Activated naive CD8-positive, alpha-beta T cell treated with anti-CD3 and anti-CD28 coated beads, Interleukin-2, amount 50 U/mL, for 24 hours (primary cell): ENCODE measurements at places on chromosomes 6 and 20.
A peak's percentile ranks its signal among the peaks of the same experiment; 100 is the strongest.

DNA sequence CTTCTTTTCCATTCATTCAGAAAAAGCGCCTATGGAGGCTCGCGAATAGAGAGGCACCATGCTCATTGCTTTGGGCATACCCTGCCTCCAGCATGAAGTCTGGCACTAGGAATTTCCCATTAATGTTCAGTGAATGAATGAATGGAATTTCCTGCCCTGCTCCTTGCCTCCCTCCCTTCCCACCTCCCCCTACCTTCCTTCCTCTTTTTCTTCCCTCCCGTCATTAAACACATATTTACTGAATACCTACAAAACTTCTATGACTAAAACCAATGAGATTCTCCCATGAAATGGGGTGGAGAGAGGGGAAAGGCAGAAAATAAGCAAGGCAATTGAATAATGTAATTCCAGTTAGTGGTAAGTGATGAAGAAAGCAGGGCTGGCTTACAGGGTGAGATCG lies 213.8 kb upstream of the AGPAT4 start:
- no peak for DNase-seq

DNA sequence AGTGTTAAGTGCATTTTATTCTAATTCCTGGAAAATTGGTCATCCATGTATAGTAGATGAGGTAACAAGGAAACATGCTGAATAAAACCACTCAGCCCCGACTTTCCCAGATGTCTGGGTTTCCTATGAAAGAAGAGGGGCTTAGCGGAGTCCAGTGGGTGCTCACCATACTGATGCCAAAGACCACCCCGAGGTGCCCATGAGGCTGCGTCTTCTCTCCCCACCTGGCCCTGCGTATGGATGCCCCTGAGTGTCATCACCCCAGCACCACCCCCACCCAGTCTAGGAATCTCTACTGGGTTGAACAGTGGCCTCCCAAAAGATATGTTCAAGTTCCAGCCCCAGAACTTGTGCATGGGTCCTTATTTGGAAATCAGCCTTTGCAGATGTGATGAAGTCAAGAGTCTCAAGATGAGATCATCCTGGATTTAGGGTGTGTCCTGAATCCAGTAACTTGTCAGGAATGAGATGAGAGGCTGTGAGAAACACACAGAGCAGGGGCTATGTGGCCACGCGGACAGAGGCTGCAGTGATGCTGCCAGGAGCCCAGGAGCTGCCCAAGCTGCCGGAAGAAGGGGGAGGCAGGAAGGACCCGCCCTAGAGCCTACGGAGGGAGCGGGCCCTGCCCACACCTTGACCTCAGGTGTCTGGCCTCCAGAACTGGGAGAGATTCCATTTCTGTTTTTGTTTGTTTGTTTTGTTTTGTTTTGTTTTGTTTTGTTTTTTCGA lies 124.6 kb upstream of the CDH4 start:
- DNase-seq: no peak

DNA sequence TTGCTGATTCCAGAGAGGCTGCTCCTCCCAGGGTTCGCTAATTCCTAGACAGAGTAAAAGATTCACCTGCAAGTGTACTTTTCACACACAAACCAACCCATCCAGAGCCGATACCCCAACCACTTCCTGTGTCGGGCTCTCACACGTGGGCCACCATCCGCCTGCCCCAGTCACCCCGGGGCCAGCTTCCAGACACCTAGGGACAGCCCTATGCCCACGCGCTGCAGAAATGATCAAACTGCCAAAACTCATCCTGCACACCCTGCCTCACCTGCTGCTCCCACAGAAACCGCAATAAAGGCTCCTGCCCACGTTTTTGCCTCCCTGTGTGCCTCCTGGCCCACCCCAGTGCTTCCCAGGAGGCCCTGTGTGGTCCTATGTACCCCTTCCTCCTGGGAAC lies 59.5 kb downstream of the PSMG4 start:
- DNase-seq: peak; percentile 54

- no peak for DNase-seq
These were observed 268.9 kb downstream of the CDH4 start for GRCh38 chr20:61520893-61521460.

GRCh38 chr6:16327777-16328325 lies 89.5 kb downstream of the GMPR start:
- DNase-seq: no peak

DNA sequence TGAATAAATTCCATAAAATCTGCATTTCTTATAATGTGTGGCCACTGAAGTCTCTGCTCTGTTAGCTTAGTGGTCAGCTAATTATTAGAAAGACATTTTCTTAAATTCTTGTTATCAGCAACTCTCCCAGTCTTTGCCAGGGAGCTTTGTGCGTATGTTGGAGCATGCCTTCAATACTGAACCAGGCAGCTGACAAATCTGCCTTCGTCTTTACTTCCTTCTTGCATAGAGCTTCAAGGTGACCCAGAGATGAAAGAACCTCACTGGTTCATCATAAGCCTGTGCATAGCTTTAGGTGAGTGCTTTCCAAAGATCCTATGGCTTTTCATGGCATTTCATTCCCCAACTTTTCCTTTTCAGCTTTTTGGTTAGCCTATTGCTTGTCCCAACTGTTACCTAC lies 43.0 kb upstream of the NELFCD start:
- DNase-seq: no peak

DNA sequence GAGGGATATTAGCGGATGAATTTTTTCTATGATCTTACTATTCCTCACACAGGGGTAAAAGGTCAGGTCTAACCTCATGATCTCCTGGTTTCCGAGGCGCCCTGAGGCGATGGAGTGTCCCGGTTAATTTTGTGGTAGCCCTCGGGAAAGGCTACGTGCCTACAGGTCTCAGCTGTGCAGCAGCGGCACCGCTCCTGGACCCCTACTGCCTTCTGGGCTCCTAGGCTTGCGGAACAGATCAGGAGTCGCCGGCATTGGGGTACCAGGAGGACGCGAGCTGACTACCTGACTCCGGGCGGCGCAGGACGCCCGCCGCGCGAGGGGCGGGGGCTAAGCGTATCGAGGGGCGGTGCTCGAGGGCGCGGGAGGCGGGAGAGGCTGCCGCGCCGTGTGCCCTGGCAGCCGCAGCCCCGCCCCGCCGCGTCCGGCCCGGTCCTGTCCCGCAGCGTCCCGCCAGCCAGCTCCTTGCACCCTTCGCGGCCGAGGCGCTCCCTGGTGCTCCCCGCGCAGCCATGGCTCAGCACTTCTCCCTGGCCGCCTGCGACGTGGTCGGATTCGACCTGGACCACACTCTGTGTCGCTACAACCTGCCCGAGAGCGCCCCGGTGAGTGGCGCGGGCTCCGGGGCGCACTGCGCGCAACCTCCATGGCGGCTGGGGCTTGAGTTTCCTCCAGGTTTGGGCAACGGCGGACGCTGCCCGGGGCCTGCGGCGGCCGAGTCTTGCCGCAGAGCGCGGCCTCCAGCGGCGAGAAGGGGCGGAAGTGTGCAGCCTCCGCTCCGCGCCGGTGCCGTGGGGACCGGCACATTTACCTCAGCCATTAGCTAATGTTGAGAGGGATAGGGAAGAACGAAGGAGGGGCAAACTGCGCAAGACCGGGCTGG lies at the start of gene NT5DC1:
Gene NT5DC1 (plus strand): TSS at position 435 of the 883 bp plus-strand sequence. CDS start 78 bp downstream, at position 513.
- peak; percentile 87 for DNase-seq

GRCh38 chr6:30163918-30164654 lies 740 bp downstream of the TRIM15 start:
- no peak for DNase-seq

GRCh38 chr6:6709106-6709505 lies 120.6 kb downstream of the LY86 start:
- DNase-seq: no peak

GRCh38 chr20:13423472-13424173 lies 202.5 kb downstream of the ISM1 start:
- no peak for DNase-seq

- DNase-seq: no peak
These were observed 108.6 kb downstream of the ATP9A start for GRCh38 chr20:51659491-51660050.

GRCh38 chr20:32434434-32434833 lies 76.3 kb downstream of the ASXL1 start:
- no peak for DNase-seq

GRCh38 chr20:61170496-61171320 lies 81.4 kb upstream of the CDH4 start:
- no peak for DNase-seq

GRCh38 chr20:36571564-36572504 lies 1.6 kb upstream of the TGIF2 start:
- DNase-seq: no peak

DNA sequence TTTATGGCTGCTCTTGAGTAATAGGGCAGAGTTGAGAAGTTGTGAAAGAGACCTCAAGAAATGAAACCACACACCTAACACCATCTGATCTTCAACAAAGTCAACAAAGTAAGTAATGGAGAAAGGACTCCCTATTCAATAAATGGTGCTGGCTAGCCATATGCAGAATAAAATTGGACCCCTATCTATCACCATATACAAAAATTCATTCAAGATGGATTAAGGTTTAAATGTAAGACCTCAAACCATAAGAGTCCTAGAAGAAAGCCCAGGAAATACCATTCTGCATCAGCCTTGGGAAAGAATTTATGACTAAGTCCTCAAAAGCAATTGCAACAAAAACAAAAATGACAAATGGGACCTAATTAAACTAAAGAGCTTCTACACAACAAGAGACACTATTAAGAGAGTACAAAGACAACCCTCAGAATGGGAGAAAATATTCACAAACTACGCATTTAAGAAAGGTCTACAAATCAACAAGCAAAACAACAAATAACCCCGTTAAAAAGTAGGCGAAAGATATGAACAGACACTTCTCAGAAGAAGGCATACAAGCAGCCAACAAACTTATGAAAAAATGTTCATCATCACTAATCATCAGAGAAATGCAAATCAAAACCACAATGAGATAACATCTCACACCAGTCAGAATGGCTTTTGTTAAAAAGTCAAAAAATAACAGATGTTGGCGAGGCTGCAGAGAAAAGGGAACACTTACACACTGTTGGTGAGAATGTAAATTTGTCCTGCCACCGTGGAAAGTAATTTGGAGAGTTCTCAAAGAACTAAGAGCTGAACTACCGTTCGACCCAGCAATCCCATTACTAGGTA lies 4.0 kb downstream of the MAP3K5 start:
- DNase-seq: no peak

DNA sequence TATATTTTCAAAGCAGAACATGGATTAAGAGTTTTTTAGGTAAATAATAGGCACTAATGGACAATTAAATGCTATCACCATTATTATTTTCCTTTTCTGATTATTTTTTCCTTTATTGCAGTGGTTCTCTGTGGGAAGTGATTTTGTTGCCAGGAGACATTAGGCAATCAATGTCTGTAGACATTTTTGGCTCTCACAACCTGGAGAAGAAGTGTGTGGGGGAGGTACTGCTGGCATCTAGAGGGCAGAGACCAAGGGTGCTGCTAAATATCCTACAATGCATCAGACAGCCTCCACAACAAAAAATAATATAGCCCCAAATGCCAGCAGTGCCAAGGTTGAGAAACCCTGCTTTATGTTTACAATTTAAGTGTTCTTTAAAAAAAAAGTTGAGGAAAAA lies 8.3 kb downstream of the IFNGR1 start:
- DNase-seq: no peak

GRCh38 chr6:128807577-128807976 lies 75.4 kb upstream of the LAMA2 start:
- no peak for DNase-seq

DNA sequence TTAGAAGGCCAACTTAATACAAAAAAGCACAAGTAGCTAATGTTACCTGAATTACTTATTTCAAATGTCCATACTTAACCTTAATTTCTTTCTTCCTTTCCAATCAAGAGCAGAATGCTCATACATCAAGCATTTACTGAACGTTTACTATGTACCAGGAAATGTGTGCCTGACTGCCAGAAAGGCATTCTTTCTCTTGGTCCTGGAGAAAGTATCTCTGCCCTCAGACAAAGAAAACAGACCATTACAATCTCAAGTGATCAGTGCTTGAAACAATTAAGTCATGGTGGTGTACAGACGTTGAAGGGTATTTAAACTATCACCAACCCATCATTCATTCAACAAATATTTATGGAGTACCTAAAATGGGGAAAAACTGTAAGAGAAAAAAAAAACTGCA lies 26.4 kb downstream of the CSNK2A1 start:
- no peak for DNase-seq

DNA sequence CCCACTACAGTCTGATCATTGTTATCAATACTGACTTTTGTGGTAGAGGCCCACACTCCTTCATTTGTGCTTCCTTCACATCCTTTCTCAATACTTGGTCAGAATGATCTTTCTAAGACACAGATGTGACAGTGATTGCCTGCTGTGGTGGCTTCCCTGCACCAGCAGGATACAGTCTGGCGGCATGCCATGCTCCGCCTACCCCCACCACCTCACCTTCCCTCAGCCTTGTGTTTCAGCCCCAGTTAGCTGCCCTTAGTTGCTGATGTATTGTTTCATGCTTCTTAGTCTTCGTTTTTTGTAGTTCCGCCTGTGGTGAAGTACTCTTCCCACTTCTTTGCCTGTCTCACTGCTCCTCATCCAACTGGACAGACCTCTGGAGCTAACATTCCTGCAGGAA lies 10.9 kb downstream of the LRRC1 start:
- DNase-seq: no peak
